Smooth muscle cell of the brain vasculature (primary cell): ENCODE measurements at places on chromosomes 4 and X.
A peak's percentile ranks its signal among the peaks of the same experiment; 100 is the strongest.

DNA sequence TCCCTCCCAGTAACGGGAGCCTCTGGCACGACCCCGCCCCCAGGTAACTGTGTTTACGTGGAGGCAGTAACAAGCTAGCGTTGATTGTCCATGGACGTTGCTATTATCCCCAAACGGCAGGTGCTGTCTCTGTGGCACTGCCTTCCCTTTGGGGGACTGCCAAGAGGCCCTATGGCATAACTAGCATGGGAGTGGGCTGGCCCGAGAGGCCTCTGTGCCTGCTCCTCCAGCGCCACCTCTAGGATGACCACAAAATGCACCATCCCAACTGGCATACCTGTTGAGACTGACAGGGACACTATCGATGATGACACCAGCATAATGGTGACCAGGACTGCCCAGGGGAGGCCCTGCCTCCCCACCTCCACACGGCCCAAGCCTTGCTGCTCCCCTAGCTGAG lies 1.5 kb downstream of the SRPK3 start:
- DNase-seq: no peak

GRCh38 chr4:38119668-38120385 lies 159.6 kb downstream of the PTTG2 start:
- peak; percentile 44 for DNase-seq

DNA sequence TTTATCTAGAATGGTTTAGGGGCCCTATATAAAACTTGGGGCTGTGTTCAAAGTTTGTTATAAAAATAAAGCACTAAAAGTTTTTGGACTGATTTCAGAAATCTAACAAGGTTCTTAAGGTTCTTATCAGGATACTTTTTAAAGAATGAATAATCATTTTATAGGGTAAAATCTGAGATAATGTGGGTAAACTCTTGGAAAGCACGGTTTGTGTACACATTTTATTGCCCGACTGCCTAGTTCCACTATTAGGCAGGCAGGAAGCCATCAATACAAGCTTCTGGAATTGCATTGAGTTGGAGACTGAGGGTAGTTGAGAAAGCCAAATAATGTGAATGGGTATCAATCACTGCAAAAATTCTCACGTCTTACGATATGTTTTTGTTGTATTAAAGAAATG lies 331.0 kb upstream of the PITX2 start:
- no peak for DNase-seq

DNA sequence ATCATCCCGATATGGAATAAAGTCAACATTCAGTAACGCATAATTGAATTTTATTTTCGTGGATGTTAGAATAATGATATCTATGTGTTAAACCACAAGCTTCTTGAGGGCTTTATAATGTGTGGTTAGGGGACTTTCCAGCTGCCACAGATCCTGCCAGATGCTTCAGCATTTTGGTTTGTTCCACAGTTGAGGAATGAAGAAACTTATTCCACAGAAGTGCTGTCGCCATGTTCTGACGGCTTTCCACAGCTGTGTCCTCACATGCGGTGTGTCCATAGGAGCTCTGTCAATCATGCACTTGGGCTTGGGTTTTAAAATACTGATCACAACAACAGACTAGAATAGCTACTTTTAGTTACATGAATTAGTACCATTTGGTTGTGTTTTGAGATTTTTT lies 411.9 kb downstream of the TRIML1 start:
- no peak for DNase-seq

GRCh38 chr4:150078041-150078578 lies at the start of gene DCLK2:
TSS of gene DCLK2 (plus strand) at chr4:150078445. CDS start at chr4:150079028, 583 bp downstream.
- peak; percentile 33 for DNase-seq

DNA sequence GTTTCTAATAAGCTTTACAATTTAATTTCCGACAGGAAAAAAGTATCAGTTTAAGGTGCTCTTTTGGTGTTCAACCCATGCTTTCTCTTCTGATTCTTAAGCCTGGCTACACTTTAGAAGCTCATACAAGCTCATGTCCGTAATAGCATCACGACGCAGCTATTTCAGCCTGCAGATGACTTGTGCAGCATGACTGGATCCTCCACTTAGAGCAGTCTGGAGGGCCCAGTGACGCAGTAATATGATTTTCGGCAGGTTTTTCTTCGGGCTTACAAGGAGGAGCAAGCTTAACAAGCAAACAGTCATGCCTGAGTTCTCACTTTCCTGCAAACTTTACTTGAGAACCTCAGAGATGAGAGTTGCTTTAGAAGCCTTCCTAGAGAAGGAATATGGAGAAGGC lies 85.3 kb upstream of the MAML3 start:
- DNase-seq: no peak

- no peak for DNase-seq
Measured at GRCh38 chr4:182937268-182938204, 20.4 kb upstream of the DCTD start.

DNA sequence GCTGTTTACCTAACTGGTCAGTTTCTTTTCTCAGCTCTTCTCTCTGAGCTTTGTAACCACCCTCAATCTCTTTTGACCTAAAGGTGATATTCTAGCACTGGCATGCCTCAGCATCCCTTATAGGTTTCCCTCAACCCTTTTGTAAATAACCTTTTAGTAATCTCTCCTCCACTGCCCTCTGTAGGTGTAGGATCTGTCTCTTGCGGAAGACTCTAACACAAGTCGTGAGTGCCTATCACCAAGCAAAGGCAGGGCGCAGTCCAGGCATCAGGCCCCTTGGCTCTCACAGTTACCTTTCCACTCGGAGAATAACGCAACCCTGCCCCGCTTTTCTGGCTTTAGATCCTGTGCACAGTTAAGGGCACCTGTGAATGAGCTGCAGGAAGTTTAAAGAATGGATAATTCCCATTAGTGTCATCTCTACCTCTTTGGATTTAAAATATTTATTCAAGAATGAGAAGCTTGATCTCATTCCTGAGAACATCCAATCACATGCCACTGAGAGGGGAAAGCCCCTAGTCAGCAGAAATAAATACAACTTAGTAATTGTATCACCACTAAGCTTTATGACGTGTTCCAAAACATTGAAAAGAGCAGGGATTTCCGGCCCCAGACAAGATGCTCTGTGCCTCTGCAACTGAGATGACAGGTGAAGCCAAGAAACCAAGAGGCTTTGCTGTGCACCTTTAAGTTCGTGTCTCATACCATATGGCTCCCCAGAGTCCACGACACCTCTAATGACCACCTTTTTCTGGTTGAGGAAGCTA lies 58.8 kb downstream of the SPINK2 start:
- DNase-seq: no peak

GRCh38 chr4:153282023-153282422 lies 62.5 kb upstream of the MND1 start:
- DNase-seq: no peak

DNA sequence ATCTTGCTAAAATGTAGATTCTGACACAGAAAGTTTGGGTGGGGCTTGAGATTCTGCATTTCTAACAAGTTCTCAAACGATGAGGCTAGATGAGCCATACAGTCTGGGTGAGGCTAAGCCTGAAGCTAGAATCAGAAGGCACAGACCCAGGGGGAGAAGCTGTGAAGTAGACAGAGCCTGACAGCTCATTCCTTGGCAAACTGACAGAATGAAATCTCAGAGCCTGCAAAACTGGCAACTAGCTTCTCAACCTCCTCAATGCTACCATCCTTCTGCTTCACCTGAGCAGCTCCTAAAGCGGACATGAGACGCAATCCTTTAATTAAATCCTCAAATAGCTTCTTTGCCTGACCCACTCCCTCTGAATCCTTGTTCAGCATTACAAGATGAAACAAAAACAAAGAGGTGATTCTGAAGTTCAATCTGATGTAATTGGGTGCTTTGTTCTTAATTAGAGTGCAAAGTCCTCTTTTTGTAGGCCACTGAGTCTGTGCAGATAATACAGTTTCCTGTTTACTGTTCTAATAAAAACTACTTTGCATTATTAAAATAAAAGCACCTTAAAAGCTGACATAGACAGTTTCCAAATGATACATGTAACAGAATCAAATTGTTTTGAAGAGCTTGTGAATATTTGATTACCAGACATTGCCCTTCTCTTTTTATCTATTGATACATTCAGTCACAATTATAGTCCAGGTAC lies 71.0 kb upstream of the BMP2K start:
- DNase-seq: peak; percentile 9
